Caki2 (cell line): ENCODE measurements at places on chromosomes 1 and 21.
A peak's percentile ranks its signal among the peaks of the same experiment; 100 is the strongest.

- no peak for DNase-seq
These were observed 589 bp downstream of the ZNF684 start for GRCh38 chr1:40532062-40532389.

GRCh38 chr1:109218516-109218915, 4.8 kb downstream of the SARS1 start:
- no peak for DNase-seq

GRCh38 chr1:215133532-215133931, 51.0 kb downstream of the KCNK2 start:
- DNase-seq, result peak; percentile 50

GRCh38 chr1:238861342-238862066, 524.9 kb upstream of the CHRM3 start:
- no peak for DNase-seq

DNA sequence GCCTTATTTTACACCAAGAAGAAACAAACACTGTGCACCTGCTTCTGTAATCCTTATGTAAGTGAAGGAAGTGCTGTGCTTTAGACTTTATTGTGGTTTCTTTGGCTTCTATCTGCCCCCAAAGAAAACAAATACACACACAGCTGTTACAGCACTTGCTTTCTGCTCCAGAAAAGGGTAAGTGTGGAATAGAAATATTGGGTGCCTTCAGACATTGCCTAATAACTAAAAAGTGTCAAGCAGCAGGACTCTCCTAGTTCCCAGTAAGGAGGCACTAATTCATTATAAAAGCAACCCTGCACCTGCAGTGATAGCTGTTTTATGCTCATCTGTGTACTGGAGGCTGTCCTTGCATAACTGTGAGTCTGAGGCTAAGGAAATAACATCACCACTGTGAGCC, 23.4 kb upstream of the PRRX1 start:
- DNase-seq, result no peak
